ENCODE measurements at places on chromosomes 5 and 9. TPM values are rescaled to one million over a fixed set of nuclear protein-coding genes. Genes with fewer than 3 reads are reported as not detected.

GRCh38 chr5:134184155-134185135 lies 7.7 kb upstream of the SKP1 start:
- H3K36me3 ChIP-seq: no peaks in the 10 kb centered on the region
- no peak overlapping the region for H3K27ac ChIP-seq
- peak; percentile 67 for DNase-seq
- H3K4me3 ChIP-seq: no peak overlapping the region
- H3K27me3 ChIP-seq: peaks cover 8% of the 10 kb centered on the region

- no peak overlapping the region for H3K27ac ChIP-seq
- H3K4me3 ChIP-seq: no peak overlapping the region
- H3K4me1 ChIP-seq: no peaks in the 10 kb centered on the region
- H3K36me3 ChIP-seq: no peaks in the 10 kb centered on the region
- H3K27me3 ChIP-seq: peaks cover 2% of the 10 kb centered on the region
Observed at GRCh38 chr9:15831384-15831783, 278.5 kb downstream of the CCDC171 start.

GRCh38 chr9:84940294-84940693 lies 270.8 kb downstream of the NTRK2 start:
- no peak overlapping the region for H3K4me3 ChIP-seq
- H3K4me1 ChIP-seq: no peaks in the 10 kb centered on the region
- no peak overlapping the region for H3K27ac ChIP-seq

Gene CDC20B
- not detected for total RNA-seq

Gene PCDHGA9
- total RNA-seq: 0.39 TPM

- no peak for DNase-seq
- no peak overlapping the region for H3K4me3 ChIP-seq
- no peak overlapping the region for H3K27ac ChIP-seq
- no peaks in the 10 kb centered on the region for H3K4me1 ChIP-seq
- no peaks in the 10 kb centered on the region for H3K36me3 ChIP-seq
Observed at GRCh38 chr9:80794197-80794596, 895.1 kb downstream of the TLE1 start.

- no peaks in the 10 kb centered on the region for H3K27me3 ChIP-seq
- no peak overlapping the region for H3K27ac ChIP-seq
- no peaks in the 10 kb centered on the region for H3K36me3 ChIP-seq
- no peaks in the 10 kb centered on the region for H3K4me1 ChIP-seq
Observed at GRCh38 chr5:166948679-166949078, 1342.8 kb upstream of the WWC1 start.

GRCh38 chr9:78261403-78262001 lies 25.6 kb downstream of the CEP78 start:
- DNase-seq: no peak
- no peak overlapping the region for H3K27ac ChIP-seq
- H3K36me3 ChIP-seq: peaks cover 21% of the 10 kb centered on the region
- H3K4me1 ChIP-seq: no peaks in the 10 kb centered on the region

DNA sequence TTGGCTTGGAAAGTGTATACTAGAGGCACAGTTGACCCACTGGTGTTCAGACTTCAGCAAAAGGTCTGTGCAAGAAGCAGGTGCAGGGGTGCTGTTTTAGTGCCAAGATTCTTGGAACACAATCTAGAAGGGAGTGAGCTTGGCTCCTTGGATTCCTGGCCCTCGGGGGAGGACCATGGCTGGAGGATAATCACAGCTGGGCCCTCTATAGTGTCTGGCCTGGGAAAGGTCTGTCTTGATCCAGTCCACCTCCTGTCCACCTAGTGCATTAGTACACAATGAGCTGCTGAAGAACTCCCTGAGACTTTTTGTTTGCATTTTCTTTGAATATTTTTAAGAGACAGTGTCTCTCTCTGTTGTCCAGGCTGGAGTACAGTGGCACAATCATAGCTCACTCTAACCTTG lies 50.4 kb upstream of the PLPP1 start:
- no peak overlapping the region for H3K4me3 ChIP-seq
- peaks cover 2% of the 10 kb centered on the region for H3K36me3 ChIP-seq
- H3K4me1 ChIP-seq: peaks cover 31% of the 10 kb centered on the region
- no peak overlapping the region for H3K27ac ChIP-seq
- no peaks in the 10 kb centered on the region for H3K27me3 ChIP-seq

GRCh38 chr5:160605266-160605665 lies 183.6 kb downstream of the PTTG1 start:
- H3K4me1 ChIP-seq: no peaks in the 10 kb centered on the region
- H3K27me3 ChIP-seq: peaks cover 2% of the 10 kb centered on the region
- no peaks in the 10 kb centered on the region for H3K36me3 ChIP-seq
- no peak for DNase-seq

Gene PCDHGC5
- total RNA-seq: not detected

- no peaks in the 10 kb centered on the region for H3K36me3 ChIP-seq
- peaks cover 20% of the 10 kb centered on the region for H3K4me1 ChIP-seq
- no peak overlapping the region for H3K27ac ChIP-seq
- H3K27me3 ChIP-seq: peaks cover 6% of the 10 kb centered on the region
- H3K4me3 ChIP-seq: no peak overlapping the region
Observed at GRCh38 chr5:73544429-73545402, 20.7 kb downstream of the ANKRA2 start.

DNA sequence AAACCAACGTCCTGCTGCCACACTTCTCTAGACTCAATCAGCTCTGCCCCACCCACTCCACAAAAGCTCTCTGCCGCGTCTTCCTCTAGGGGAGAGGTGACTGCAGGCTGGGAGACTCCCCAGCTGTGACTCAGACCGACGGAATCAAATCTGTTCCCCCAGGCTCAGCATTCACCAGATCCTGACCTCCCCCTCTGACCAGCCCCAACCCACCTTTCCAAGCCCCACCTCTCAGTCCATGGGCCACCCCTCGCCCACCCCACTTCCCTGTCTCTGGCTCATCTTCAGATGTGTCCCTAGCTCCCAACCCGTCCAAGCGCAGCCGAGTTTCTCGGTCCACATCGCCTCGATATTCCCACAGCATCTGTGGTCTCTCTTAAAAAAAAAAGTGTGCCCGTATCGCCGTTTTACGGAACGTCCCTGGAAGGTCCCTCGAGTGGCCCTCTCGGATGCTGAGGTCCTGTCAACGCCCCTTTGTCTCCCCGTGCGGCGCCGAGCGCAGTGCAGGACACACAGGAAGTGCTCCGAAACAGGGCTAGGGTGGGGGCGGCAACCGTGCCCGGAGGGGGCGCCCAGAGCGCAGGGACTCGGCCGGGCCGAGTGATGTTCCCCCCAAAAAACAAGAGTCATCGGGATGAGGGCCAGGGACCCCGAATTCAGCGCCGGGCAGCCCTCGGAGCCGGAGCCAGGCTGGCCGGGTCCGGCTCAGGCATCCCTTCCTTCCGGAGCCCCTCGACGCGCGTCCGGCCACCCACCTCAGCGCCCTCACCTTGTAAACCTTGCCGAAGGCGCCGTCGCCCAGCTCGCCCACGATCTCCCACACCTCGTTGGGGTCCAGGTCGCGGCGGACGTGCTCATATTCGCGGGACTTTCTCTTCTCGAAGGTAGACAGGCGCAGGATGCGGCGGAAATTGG lies 649 bp downstream of the STK10 start:
- H3K36me3 ChIP-seq: peaks cover 10% of the 10 kb centered on the region
- peaks cover 8% of the 10 kb centered on the region for H3K27me3 ChIP-seq
- peak; percentile 58 for DNase-seq
- H3K4me1 ChIP-seq: peaks cover 47% of the 10 kb centered on the region
- H3K4me3 ChIP-seq: peak overlapping the region; percentile 99

Gene PCDHGA10
- 0.13 TPM for total RNA-seq

GRCh38 chr5:27810458-27810857 lies 772.1 kb upstream of the CDH9 start:
- no peaks in the 10 kb centered on the region for H3K36me3 ChIP-seq
- no peak for DNase-seq
- no peaks in the 10 kb centered on the region for H3K4me1 ChIP-seq
- no peak overlapping the region for H3K4me3 ChIP-seq
- no peak overlapping the region for H3K27ac ChIP-seq
- no peaks in the 10 kb centered on the region for H3K27me3 ChIP-seq

GRCh38 chr9:127415657-127416056 lies 8.5 kb upstream of the ZNF79 start:
- H3K27ac ChIP-seq: no peak overlapping the region
- no peak overlapping the region for H3K4me3 ChIP-seq
- DNase-seq: no peak
- peaks cover 4% of the 10 kb centered on the region for H3K27me3 ChIP-seq

- no peak overlapping the region for H3K27ac ChIP-seq
- peaks cover 28% of the 10 kb centered on the region for H3K36me3 ChIP-seq
- H3K27me3 ChIP-seq: no peaks in the 10 kb centered on the region
- peaks cover 5% of the 10 kb centered on the region for H3K4me1 ChIP-seq
Observed at GRCh38 chr5:163489055-163489744, 16.2 kb upstream of the MAT2B start.

Gene SLC38A9
- total RNA-seq: 25.7 TPM
